ENCODE measurements at places on chromosomes 13 and 19.

DNA sequence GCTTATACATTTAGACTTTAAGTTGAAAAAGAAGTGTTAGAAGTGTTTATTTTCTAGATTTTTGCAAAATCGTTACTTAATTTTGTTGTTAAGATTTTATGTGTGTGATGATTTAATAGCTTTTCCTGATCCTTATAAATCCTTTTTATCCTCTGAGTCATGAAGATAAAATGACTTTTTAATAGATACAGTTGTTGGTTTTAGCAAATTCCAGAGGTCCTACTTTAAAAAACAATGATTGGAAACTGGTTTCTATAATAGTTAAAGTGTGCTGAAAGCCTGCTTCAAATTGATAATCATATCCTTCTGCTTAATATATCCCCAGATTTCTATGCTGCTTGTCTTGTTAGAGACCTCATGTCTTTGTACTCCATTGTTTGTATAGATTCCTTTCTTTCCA is 39.0 kb downstream of the RNASEH2B start:
- no peak for DNase-seq

- no peak for DNase-seq
These were observed 20.8 kb upstream of the AMER2 start for GRCh38 chr13:25192936-25193335.

DNA sequence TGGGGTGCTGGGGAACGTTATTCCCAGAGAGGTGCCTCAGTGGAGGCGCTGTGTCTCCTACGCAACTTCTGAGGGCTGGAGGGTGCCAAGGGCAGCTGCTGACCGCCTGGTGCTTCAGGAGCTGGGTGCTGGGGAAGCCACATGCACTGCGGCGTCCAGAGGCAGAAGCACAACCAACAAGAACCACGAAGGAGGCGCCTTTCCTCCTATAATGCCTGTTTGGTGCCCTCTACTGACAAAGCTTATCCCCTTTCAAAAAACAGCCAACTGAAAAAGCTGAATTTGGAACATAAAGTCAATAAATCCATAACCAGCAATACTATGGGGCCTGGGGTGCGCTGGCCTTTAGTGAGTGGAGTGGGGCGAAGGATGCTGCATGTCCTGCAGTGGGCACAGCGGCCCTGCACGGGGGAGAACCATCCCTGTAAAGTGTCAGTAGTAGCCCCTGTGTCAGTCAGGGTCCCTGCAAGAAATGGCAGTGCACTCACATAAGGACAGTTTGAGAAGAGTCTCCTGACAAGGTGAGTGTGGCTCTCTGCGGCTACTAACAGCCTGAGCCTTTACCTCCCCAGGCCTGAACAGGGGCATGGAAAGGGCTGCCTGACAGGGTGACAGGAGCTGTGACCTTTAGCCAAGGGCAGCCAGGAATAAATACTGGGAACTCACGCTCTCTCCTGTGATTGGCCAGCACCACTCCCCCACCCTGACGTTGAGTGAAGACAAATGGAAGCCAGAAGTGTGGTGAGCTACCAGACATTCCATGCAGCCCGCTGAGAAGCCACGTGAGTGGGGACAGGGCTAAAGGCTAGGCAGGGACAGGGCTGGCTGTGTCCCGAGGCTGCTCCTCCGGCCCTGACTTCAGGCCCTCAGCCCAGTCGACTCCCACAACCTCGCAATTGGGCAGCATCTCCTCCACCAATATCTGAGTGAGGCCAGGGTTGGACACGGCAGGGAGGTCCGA is 4.5 kb upstream of the B3GNT8 start:
- DNase-seq: peak; percentile 67

- no peak for DNase-seq
These were observed 468.6 kb downstream of the COG6 start for GRCh38 chr13:40123962-40124632.

DNA sequence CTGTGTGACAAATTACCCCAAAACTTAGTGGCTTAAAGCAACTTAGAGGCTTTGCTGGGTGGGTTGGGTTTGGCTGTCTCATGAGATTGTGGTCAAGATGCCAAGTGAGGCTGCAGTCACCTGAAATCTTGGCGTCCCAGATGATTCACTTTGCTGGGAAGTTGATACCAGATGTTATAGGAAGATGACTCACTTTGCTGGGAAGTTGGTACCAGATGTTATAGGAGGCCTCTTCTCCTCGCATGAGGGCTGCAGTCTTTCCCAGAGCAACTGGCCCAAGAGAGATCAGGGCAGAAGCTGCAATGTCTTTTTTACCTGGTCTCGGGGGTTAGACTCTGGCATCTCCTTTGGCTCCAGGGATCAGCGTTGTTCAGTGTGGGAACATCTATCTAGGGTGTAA is 16.8 kb downstream of the TEX29 start:
- no peak for DNase-seq

DNA sequence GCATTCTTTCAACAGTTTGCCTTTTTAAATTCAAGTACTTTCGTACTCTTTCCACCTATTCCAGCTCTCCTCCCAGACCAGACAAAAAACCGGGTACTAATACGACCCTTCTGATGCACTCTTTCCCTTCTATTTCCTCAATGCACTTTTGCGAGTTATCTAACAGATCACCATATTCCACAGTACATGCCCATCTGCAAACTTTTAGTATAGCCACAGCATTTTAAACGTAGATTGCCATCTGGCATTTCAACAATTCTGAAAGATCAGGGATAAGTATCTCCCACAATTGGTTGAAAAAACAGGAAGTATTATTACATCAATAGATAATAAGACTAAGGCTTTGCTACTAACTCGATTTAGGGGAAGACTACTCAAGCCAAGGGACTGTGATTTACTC is 31.5 kb downstream of the RBM26 start:
- no peak for DNase-seq

- DNase-seq: no peak
These were observed 34.2 kb downstream of the RUBCNL start for GRCh38 chr13:46352805-46353204.

DNA sequence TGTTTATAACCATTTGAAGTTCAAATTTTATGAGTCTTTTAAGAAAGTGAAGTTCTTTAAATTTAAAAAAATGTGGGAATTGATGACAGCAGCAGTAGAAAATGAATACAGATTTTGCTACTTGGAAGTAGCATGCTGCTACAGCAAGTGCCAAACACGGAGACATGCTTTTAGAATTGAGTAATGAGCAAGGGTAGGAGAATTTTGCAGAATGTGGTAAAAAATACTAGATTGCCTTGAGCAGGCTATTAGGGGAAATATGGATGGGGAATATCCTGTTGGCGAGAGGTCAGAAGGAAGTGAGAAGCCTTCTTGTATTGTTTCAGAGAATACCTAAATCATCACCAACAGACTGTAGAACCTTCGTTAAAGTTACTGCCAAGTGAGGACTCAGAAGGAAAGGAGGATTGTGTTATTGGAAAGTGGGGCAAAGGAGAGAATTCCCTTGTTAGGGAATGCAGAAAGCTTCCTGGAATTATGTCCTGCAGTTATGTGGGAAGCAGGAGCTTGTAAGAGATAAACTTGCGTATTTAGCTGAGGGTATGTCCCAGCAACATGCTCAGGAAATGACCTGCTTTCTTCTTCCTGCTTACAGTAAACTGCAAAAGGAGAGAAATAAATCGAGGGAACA is 32.4 kb upstream of the OXGR1 start:
- DNase-seq: peak; percentile 72

GRCh38 chr19:22286151-22286810 is at the start of gene ZNF729:
ZNF729 (plus strand) TSS chr19:22286441; CDS start chr19:22286526, 85 bp downstream.
- no peak for DNase-seq

DNA sequence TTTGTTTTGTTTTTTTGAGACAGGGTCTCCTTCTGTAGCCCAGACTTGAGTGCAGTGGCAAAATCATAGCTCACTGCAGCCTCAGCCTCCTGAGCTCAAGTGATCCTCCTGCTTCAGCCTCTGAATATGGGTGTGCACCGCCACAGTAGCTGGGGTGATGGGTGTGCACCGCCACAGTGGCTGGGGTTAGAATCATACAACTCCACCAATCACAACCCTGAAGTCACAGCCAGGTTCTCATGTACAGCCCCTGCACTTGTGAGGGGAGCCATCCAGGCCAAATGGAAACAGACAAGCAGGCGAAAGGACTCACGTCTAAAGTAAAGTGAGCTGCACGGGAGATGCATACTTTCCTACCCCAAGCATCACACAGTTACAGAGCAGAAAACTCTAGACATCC is 63.1 kb upstream of the RANBP3 start:
- no peak for DNase-seq

DNA sequence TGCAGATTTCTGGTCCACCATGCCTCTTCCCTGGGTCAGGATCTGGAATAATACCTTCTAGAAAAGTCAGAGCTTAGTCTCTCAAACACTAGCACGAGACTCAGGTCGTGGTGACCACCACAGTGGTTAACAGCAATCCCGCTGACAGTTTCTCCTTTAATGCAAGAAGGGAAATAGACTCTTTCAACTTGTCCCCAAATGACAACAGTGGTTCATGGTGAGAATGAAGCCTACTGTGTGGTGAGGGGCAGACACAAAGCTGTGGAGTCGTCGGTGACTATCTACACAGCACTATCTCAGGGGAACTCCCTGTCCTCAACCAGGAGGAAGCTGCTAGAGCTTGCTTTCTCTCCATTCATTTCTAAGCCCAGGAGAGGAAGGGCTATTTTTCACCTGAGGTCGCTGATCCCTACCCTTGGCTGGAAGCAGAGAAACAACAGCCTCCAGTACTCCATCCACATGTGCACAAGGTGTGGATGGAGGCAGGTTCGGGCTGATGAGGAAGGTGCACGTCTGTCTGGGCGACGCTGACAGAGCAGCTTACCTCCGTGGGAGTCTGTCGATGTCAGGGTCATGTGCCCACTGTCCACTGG is 72.4 kb downstream of the STK24 start:
- no peak for DNase-seq

DNA sequence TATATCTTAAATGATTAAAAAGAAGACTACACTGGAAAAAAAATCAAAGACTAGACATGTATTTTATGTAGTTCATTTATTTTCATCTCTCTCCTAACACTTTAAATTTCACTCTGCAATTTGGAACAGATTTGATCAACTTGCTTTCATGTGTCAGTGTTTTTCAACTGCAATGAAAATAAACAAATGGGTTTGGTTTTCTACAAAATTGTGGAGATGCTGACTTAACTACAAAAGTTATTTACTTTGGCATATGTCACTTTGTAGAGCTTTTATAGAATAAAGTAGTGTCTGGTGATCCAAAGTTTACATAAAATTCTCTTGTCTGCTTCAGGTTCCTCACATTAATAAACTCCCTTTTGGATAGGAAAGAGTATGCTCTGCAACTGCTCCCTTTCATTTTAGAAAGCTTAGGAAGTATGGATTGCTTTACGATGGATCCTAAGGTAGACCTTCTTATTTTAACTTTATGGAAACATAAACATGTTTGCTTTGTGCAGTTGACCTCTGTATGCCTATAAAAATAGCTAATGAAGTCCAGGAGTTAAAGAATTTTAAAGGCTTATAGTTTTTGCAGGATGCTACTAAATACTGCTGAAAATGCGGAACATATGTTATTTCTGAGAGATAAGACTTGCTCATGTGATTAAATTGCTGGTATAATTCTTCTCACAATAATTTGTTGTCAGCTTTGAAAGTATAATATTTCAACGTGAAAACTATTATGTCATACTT is 815.9 kb downstream of the PCDH9 start:
- DNase-seq: no peak

Measured in dermis microvascular lymphatic vessel endothelial cell (primary cell).